NCI-H1417 treated with DMSO at 0.1 percent for 48 hours (cell line): ENCODE measurements at places on chromosomes 16 and 17.

GRCh38 chr16:47983999-47984580 is 171.7 kb downstream of the ABCC12 start:
- DNase-seq: no peak

DNA sequence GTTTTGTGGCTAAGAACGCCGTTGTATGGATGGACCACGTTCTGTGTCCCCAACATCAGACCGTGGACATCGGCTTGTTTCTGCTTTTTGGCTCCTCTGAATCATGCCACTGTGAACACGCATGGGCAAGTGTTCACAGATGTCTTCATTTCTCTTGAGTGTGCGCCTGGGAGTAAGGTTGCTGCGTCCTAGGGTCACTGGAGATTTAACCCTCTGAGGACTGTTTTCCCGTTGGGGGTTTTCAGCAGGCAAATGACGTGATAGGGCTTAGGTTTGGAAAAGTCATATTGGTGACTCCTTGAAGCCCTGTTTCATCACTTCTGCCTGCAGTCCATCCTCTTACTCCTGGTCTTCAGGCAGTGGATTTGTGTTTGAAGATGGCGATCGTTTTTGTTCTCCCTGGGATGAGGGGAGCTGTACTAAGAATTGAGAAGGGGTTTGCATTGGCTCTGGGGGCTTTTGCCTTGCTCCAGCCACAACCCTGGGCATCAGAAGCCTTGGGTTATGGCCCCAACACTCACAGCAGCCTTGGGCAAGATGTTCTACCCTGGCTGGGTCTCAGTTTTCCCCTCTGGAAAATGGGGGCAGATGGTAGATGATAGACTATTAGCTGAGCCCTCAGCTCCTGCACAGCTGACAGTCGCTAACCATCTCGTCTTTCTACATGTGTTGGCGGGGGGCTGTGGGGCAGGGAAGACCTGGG is 67.2 kb upstream of the CIBAR2 start:
- no peak for DNase-seq

- no peak for DNase-seq
These were observed 11.2 kb downstream of the CYB5D2 start for GRCh38 chr17:4154201-4154600.

DNA sequence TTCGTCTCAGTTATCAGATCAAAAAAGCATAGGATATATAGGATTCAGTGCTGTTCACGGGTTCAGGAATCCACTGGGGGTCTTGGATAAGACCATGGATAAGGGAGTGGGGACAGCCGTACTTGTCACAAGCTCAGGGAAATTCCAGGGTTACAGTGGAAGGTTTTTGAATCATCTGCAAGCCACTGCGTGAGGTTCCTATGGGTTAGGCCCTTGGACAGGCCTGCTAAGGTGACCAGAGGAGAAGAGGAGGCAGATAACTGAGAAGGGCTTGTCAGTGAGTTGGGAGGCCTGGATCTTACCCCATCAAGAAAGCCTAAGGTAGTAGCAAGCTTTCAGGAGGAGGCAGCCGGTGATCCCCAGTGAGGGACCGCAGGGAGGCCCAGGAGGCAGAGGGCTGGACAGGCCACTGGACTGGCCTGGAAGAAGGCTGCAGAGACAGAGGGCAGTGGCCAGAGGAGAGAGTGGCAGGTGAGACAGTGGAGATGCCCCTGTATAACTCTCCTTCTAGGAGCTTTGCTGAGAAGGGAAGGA is 27.3 kb downstream of the NGFR start:
- no peak for DNase-seq

- DNase-seq: no peak
These were observed 1.3 kb downstream of the METTL23 start for GRCh38 chr17:76727745-76728456.

- no peak for DNase-seq
These were observed 1.4 kb downstream of the ALDOC start for GRCh38 chr17:28575126-28575795.

GRCh38 chr16:69904495-69905170 is 46.5 kb upstream of the CLEC18A start:
- DNase-seq: no peak

- DNase-seq: no peak
These were observed 5.4 kb upstream of the P2RX1 start for GRCh38 chr17:3921502-3922319.

- DNase-seq: no peak
These were observed 2137.1 kb downstream of the TP53TG3F start for GRCh38 chr16:35596467-35596866.

GRCh38 chr16:12602811-12603698 is 200.6 kb downstream of the CPPED1 start:
- no peak for DNase-seq

- DNase-seq: no peak
These were observed 8.3 kb downstream of the TMEM114 start for GRCh38 chr16:8581831-8582580.

- no peak for DNase-seq
These were observed 40.0 kb upstream of the HLF start for GRCh38 chr17:55224746-55225145.

GRCh38 chr16:11038777-11039176 is 94.4 kb downstream of the CLEC16A start:
- DNase-seq: no peak

DNA sequence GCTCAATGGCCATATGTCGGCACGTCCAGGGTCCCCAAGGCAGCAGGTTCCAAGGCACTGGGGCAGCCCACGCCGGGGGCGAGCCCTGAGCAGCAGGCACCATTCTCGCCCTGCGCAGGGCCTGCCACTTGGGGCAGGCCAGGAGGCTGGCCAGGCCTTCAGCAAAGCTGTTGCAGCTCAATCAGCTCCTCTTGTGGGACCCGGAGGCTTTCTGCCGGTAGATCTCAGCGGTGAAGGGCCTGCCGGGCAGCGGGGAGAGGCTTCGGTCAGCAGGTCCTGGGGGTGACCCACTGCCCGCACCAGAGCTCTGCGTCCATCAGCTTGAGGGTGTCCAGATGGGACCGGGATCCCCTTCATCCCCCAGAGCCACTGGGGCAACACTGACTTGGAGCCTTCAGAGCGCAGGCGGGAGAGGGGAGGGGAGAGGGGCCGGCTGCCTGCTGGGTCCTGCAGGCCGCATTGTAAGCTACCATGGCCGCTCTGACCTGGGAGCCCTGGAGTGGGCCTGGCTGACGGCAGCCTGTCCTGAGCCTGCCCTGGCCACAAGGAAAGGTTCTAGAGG is 9.5 kb upstream of the RASD1 start:
- no peak for DNase-seq

- no peak for DNase-seq
These were observed 7.4 kb upstream of the FN3KRP start for GRCh38 chr17:82709024-82709675.

DNA sequence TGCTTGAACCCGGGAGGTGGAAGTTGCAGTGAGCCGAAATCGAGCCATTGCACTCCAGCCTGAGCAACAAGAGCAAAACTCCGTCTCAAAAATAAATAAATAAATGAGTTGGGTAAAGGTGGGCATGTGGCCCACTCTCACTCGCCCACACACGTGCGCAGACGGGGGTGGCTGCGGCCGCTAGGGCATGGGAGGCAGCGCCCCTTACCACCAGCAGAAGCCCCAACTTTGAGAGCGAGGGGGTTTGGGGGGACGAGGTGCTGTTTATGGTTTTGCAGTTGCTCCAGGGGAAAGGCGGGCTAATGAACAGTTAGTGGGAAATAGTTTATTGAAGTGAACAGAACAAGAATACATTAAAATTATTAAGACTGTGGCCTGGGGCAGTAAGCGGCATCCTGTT is 14.9 kb upstream of the RBFOX3 start:
- DNase-seq: no peak

DNA sequence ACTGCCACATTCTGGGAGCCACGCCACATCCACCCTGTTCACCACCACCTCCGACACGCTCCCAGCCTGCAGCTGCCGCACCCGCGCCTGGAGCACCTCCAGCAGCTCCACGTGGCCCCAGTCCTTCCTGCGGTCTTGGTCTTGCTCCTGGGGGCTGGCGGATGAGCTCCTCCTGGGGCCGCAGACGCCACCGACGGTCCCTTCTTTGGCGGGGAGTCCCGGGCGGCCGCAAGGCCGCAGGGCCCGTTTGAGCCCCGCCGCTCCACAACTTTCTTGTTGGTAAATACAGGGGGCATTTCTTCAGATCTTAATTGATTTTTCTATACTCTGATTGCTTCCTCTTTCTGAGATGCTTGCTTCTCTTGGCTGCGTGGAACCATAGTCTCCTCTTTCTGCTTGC is 75.3 kb upstream of the MED13 start:
- DNase-seq: no peak

DNA sequence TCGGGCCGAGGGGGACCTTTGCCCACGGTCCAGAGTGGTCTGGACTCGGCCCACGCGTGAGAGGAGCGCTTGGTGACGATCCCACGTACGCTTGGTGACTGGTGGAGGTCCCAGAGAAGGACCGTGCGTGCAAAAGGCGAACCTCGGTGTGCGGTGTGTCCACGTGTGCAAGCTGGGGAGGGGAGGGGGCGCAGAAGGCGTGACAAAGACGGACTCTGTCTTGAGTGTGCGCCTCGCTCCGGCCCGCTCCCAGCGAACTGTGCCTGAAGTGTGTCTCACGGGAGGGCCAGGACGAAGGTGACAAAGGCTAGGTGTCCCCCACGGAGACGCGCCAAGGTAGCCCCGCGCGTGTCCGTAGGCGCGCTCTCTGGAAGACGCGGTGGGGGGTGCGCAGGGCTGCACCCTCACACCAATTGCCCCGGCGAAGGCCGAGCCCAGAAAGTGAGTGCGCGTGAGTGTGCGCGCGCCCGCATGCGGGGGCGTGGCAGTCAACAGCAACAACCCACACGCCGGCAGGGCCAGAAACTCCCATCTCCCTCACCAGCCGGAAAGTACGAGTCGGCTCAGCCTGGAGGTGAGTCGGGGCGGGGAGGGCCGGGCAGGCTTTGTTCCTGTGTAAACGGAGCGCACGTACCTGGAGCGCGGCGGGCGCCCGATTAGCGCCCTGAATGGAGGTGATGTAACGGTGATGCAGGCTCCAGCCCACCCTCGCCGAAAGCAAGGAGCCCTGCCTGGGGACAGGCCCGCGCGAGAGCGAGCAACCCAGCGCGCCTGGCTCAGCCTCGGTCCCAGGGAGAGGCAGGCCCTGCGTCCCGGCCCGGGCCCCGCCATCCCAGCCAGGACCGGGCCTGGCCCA is at the start of gene GPRC5C:
GPRC5C (plus strand) TSS at position 521 of the 856 bp plus-strand sequence. CDS start 7,689 bp downstream, outside the sequence.
- DNase-seq: no peak

GRCh38 chr17:44097110-44097958 is 26.1 kb downstream of the HDAC5 start:
- no peak for DNase-seq

DNA sequence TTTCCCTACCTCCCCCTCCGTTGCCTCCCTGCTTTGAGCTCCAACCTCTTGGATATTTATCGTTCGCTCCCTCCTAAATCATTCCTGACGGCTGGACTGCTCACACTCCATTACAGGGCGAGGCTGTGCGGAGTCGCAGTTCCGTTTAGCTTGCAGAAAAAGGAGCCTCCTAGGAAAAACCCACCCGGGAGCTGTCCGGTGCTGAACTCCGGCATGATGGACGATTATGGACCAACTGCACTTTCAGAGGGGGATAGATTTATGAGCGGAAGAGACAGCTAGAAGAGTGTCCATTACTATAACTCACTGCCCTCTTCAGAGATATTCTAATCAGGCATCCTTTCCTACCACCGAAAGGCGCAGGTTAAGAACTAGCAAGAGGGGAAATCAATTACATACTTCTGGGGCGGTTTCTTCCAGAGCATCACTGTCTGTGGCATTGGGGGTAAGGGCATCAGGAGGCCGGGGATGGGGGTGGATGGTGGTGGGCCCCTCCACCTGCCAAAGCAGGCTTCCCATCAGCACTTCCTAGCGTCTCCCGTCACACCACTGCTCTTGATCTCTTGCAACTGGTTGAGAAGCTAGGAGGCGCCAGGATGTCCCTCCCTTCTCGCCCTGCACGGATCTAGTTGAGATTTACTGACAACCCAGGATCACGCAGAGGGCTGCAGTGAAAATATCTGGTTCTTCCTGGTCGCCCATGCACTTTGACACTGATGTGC is 251.2 kb downstream of the ENGASE start:
- DNase-seq: no peak

GRCh38 chr17:50844117-50844700 is 8.8 kb downstream of the WFIKKN2 start:
- no peak for DNase-seq

- no peak for DNase-seq
These were observed 34.2 kb downstream of the CPPED1 start for GRCh38 chr16:12769525-12769924.

GRCh38 chr17:8376271-8377067 is at the start of gene KRABD2:
Gene KRABD2, minus strand, starts transcription at chr17:8376704.
- DNase-seq: peak; percentile 7

GRCh38 chr17:32546031-32546444 is 59.2 kb downstream of the CDK5R1 start:
- peak; percentile 46 for DNase-seq

DNA sequence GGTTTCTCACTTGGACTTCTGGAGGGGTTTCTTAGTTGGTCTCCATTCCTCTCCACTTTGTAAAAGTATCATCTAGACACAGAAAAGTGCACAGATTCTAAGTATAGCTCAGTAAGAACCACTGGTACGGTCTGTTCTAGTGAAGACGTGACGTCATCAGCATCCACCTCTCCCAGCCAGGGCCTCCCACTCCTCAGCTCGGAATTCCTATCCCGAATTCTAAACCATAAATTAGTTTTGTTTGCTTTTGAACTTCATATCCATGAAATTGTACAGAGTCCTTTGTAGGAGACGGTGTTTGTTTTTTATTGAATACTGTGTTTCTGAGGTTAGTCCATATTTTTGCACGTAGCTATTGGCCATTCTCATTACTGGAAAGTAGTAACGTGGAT is 25.5 kb downstream of the FOXK2 start:
- DNase-seq: no peak

GRCh38 chr16:19850131-19850817 is 34.4 kb downstream of the GPRC5B start:
- DNase-seq: no peak

DNA sequence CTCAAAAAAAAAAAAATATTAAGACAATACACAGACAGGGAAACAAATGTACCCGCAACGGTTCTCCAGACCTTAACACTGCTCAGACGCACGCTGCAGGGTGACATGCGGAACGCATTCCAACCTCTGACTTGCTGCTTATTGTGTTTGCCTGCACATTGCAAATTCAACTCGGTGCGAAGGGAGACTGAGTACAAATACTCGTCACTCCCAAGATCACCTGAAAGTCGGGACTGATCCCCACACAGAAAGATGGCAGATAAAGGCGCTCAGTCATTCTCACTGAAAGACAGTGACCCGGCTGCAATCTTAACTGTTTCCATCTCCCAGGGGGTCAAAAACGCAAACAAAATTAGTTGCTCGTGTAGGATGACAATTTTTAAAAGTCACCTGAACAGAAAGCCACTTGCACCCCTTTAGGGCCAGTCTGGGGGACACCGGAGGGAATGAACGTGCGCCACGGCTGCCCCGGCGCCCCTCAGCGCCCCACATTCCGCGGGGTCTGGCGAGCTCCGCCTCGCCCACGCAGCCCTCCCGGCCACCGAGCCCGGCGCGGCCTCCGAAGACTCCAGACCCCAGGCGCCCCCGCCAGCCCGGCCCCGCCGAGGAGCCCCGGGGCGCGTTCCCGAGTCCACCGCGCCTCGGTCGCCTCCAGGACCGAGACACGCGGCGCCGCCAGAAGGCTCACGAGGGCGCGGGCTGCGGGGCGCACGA is 589 bp downstream of the CLCN7 start:
- no peak for DNase-seq

- DNase-seq: no peak
These were observed 724 bp downstream of the GAA start for GRCh38 chr17:80101946-80102663.
